ENCODE measurements at places on chromosomes 5 and 9. TPM values are rescaled to one million over a fixed set of nuclear protein-coding genes. Genes with fewer than 3 reads are reported as not detected.

PCDHGB1 gene
- total RNA-seq: 2.0 TPM

HACD4 gene
- 1.0 TPM for total RNA-seq

KIF4B gene
- 0.05 TPM for total RNA-seq

CAMK2A gene
- total RNA-seq: 0.76 TPM

TMEM203 gene
- 46.9 TPM for total RNA-seq

IL4 gene
- total RNA-seq: not detected

USP20 gene
- 6.1 TPM for total RNA-seq

CARD9 gene
- total RNA-seq: 0.53 TPM

CBY3 gene
- not detected for total RNA-seq

PCDHB7 gene
- not detected for total RNA-seq

MYMK gene
- not detected for total RNA-seq

PCDHGB7 gene
- total RNA-seq: 0.05 TPM

NMUR2 gene
- total RNA-seq: 0.09 TPM

OMD gene
- not detected for total RNA-seq

AIF1L gene
- 1.6 TPM for total RNA-seq

All from A549 treated with CORT108297 at 1 μM for 4 hours (cell line).